Retina (tissue), 1 donor: ENCODE measurements at places on chromosomes 11 and 22.

DNA sequence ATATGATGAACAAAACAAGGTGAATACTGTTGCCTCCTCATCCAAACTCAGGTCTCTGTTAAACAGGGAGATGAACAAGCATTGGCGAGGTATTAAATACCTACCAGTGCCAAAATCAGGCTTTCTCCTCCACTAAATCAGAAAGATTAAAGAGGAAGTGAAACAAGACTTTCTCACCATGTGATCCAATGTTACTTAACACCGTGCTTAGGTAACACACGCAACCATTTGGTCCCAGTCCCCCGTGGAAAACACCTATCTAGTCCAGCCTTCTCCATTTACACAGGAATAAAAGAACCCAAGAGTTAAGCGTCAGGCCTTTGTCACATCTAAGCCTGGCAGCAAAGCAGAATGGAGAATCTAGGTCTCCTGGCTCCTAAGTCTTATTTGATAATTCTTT lies 34.5 kb downstream of the TENM4 start:
- no peak for DNase-seq

DNA sequence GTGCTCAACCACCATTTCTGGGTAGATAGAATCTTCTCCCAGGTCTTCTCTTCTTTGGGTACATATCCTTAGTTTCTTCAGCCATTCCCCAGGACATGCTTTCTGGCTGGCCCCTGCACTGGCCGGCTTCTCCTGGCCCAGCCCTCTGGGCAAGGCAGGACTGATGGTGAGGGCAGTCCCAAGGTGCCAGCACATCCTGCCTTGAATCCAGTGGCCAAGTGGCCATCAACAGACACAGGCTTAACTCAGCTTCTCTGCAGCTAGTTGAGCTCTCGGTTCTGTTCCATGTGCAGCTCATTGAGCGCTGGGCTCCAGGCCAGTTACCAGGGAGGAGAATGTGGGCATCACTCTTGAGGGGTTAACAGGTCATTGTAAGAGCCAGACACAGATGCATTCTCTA lies 17.6 kb downstream of the SMIM38 start:
- no peak for DNase-seq

DNA sequence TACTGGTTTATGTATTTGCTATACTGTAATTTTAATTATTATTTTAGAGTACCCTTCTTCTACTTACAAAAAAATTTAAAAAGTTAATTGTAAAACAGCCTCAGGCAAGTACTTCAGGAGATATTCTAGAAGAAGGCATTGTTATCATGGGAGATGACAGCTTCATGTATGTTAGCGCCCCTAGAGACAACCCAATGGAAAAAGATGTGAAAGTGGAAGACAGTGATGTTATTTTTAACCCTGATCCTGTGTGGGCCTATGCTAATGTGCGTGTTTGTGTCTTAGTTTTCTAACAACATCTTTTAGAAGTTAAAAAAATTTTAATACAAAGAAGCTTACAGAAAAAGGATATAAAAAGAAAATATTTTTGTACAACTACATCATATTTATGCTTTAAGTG lies 205.0 kb downstream of the FAM76B start:
- no peak for DNase-seq

GRCh38 chr11:71472941-71473792 lies 20.2 kb downstream of the NADSYN1 start:
- DNase-seq: no peak

- DNase-seq: no peak
These were observed 251.7 kb downstream of the GRM5 start for GRCh38 chr11:88814076-88814475.

DNA sequence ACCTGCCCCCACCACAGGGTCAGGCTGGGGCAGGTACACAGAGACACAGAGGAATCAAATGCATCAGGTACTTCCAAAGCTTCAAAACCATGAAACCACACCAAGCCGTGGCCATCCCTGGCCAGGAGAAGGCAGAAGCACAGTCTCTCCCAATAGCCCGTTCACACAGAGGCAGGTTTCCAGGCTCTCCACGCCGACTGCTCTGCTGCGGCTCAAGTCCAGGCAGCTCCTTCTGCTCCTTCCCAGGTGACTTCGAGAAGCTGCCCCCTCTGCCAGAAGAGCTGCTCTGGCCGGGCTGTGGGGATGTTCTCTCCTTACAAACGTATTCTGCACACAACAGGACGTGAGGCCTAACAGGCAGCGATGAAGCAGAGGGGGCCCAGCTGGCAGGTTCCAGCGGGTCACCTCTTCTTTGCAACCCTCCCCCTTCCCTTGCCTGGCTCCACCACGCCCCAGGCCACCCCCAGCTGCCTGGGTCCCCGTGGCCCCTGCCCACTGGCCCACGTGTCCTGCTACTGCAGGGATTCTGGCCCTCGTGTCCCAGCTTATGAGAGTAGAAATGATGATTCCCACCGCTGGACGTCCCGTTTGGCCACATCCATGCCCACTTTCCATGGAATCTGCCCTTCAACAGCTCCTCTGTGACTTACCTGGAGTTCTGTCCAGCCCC lies 26.1 kb downstream of the BRD1 start:
- no peak for DNase-seq

- peak; percentile 84 for DNase-seq
These were observed at the start of gene SLC25A17 for GRCh38 chr22:40818747-40819598. SLC25A17 (minus strand) TSS chr22:40819346; CDS start chr22:40819248, 98 bp downstream.

- peak; percentile 38 for DNase-seq
These were observed 169.1 kb downstream of the NXPE2 start for GRCh38 chr11:114847306-114847975.

DNA sequence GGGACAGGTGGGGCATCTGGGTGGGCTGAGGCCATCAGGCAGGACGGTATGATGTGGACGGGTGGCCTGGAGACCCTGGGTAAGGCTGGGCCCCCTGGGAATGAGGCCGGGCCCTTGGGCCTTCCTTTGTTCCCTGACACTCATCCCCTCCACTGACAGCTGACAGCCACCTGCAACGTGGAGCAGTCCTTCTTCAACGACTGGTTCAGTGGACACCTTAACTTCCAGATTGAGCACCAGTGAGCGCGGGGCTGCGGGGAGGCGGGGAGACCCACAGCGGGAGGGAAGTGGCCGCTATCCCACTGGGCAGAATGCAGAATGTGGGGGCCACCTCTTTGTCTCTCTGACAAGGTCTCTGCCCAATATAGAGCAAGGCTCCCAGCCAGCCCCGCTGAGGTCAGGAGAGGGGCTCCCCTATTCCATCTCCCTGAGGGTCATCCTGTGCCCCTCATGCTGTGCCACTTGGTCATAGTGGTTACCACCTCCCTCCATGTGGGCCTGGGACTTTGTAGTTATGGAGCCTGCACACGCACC lies 27.7 kb downstream of the FADS3 start:
- DNase-seq: no peak

- peak; percentile 52 for DNase-seq
These were observed 1.1 kb downstream of the TTLL12 start for GRCh38 chr22:43185860-43186261.

GRCh38 chr22:40597526-40598430 lies 38.7 kb downstream of the MRTFA start:
- no peak for DNase-seq

GRCh38 chr22:28442711-28443525 lies 236.7 kb downstream of the TTC28 start:
- peak; percentile 74 for DNase-seq

DNA sequence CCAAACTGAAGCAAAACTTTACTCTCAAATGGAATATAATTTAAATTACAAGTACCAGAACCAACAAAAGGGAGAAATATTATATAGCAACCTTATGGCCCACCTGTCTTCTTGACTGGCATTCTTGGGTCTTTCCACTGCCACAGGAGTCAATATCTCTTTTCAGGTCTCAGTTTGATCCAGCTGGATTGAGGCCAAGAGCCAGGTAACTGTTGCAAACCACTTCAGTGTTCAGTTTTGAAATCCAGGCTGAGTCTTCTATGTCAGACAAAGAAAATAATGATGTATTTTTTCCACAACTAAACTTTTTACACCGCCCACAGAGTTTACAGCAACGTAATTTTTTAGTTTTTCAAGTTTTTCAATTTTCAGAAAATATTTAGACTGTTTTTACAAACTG lies 648 bp downstream of the DLG2 start:
- no peak for DNase-seq

GRCh38 chr22:29205252-29205593 lies 473 bp upstream of the EMID1 start:
- DNase-seq: peak; percentile 34

- peak; percentile 64 for DNase-seq
These were observed 131.2 kb upstream of the MTMR2 start for GRCh38 chr11:96054870-96055705.

DNA sequence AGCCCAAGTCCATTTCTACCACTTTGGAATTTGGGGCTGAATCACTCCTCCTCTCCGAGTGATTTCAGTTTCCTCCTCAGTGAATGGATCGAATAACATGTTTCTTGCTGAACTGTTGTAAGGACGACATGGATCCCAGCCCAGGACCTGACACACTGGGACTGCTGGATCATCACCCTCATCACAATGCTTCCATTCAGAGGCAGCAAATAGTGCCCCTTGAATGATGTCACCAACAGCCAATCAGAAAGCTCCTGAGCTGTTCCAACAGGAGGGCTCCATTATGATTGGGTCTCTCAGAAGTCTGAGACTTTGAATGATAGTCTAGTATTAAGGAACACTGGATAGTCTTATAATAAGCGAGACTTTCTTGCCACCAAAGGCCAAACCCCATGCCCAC lies 158.9 kb downstream of the MYO18B start:
- DNase-seq: no peak

GRCh38 chr11:26896719-26897118 lies 97.2 kb upstream of the FIBIN start:
- DNase-seq: no peak

DNA sequence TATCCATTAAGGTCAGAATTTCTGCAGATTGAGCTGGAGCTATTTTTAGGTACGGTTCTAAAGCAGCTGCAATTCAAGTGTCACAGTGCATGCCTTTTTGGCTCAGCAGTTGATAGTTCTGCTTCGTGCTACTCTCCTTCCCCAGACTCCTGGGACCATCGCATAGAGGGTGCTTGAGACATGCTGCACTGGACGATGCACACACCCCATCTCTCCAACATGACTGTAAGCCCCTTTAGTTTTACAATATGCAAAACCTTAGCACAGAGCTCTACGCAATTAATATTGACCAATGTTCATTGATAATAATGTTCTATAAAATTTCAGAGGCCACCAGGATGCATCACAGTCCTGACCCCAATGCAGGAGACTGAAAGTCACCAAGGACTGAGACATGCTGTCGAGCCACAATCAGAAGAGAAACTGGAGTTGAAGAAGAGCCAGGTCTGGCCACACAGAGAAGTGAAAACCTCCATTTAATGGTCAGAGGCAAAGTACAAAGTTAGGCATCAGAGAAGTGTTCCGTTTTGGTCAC lies 120.9 kb upstream of the ZC3H12C start:
- no peak for DNase-seq

DNA sequence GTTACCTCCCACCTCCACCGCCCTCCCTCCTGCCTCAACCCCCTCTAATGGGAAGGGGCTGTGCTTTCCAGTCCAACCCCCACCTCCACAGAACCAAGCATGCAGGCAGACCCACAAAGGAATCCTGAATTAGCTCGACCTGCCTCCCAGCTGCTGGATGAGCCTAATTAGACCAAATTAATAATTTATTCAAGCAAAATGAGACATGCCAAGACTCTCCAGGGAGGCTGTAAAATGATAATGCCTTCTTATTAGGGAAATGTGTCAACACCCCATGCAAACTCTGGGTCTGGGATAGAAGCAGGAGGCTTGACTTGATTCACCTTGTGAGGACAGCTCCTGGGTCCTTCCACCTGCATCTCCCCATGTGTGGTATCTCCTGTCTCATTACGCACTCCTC lies 59.4 kb upstream of the HMGXB4 start:
- DNase-seq: no peak

DNA sequence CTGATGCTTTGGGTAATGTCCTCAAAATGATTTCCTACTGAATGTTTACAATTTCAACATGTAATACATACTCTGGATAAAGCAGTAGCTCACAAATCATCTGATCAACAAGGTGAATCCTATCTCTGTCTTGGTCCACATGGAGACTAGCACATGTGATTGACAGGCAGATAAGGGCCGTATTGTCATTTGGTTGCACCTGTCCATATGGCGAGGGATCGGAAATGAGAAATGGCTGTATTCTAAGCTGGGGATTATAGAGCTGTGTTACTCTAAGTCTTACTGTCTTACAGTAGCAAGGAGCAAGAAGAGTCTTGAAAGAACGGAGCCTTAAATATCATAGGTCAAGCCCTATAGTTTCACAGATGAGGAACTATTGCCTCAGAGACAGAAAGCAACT lies 55.7 kb downstream of the APIP start:
- no peak for DNase-seq

DNA sequence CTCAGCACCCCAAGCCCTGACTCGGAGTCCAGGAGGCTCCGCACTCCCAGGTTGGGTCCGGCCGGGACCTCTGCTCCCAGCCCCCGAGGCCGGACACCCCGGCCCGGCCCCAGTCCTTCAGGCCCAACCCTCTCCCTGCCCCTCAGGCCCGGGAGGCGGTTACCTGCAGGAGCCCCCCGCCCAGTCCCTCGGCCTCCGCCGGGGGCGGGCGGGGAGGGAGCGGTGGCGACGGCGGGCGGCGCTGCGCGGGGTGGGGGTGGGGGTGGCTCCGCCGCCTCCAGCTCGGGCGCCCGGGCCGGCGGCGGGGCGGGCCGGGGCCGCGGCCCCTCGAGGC lies 310 bp downstream of the TCF20 start:
- no peak for DNase-seq

DNA sequence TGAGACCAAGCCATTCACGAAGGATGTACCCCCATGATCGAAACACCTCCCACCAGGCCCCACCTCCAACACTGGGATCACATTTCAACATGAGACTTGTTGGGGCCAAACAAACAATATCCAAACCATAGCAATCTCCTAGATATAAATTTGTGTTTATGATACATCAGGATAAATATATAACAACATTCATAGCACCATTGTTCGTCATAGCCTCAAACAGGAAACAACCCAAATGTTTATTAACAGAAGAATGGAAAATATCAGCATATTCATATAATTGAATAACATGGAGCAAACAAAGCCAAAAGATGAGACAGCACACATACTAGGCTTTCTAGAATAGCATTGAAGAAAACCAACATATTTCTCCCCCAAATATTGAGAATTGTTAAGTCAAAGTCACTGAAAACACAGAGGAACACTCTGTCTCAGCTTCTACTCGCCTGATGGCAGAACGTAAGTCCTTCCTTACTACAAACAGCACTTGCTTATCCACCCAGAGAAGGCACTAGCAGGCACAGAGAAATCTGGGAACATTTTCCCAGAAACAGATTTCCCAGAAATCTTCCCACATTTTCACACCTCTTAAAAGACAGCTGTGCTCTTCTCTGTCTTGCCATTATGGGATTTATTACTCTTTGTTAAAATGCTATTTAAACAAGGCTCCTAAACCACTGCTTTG lies 8.1 kb upstream of the GDPD4 start:
- DNase-seq: no peak

GRCh38 chr11:96222102-96222501 lies 120.9 kb downstream of the MAML2 start:
- no peak for DNase-seq
